Astrocyte (in vitro differentiated cells and primary cell): ENCODE measurements at places on chromosomes 11 and 22.

- DNase-seq, result no peak
Measured at GRCh38 chr11:12764187-12764914, 90.1 kb downstream of the TEAD1 start.

GRCh38 chr11:69648679-69649575 lies 8.0 kb downstream of the CCND1 start:
- DNase-seq, result no peak

- no peak for DNase-seq
Measured at GRCh38 chr22:48905206-48905975, 922.3 kb downstream of the BRD1 start.

- DNase-seq, result no peak
Measured at GRCh38 chr11:45142241-45143055, 4.0 kb upstream of the PRDM11 start.

GRCh38 chr22:31926969-31927368 lies 17.4 kb upstream of the YWHAH start:
- no peak for DNase-seq

DNA sequence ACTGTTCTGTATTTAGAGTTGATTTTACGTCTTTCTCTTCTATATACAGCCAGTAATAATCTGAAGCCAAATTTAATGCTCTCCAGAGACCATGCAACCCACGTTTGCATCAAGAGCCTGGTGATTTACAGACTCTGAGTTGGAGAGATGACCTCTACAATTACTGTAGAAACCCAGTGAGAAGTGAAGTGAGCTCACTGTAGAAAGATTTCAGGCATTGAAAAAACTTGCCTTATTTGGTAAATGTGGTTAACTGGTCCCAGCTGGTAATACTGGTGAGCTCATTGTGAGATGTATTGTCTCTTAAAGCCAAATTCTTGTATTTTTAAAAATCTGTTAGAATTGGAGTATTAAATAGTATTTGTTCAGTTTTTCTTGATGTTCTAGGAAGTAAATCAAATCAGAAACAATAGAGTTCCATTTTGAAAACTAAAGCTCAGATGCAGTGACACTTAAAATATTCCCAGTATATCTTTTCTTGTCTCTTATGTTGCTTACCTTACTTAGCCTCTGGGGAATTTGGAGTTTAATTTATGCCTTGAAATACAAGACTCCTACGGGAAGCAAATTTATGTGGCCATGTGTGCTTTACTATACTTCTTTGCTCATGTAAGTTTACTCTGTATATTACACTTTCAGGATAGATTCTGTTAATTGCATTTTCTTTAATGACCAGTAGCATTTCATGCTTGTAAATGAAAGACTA lies 189.9 kb downstream of the ARHGAP42 start:
- peak; percentile 98 for DNase-seq

DNA sequence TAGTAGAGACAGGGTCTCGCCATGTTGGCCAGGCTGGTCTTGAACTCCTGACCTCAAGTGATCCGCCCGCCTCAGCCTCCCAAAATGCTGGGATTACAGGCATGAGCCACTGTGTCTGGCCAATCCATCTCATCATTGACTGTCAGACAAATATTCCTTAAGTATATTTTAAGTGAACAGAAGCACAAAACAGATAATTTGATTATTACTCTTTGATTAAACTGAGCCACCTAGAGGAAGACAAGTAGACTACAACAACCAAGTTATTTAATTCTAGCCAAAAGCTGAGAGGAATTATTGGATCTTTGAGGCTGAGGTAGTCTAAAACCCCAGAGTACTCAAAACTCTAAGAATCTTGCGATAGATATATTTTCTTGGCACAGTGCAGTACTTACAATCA lies 1.2 kb downstream of the ACRV1 start:
- DNase-seq, result no peak

DNA sequence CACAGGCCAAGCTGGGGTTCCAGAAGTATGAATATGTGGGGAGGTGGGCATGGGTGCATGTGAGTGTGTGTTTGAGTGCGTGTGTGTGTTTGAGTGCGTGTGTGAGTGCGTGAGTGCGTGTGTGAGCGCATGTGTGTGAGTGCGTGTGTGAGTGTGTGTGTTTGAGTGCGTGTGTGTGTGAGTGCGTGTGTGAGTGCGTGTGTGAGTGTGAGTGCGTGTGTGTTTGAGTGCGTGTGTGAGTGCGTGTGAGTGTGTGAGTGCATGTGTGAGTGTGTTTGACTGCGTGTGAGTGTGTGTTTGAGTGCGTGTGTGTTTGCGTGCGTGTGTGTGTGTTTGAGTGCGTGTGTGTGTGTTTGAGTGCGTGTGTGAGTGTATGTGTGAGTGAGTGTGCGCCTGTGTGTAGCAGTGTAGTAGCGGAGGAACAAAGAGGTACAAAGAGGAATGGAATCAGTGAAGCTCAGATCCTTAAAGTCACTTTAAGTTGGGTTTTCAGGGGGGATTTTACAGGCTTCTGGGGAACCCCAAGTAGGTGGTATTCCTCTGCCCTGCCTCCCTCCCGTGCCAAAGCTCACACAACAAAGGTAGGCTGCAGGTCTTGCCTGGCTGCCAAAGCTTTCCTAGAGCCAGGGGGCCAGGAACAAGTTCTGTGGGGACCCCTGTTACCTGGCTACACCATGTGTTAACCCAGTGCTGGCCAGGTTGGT lies 137.1 kb downstream of the KIRREL3 start:
- DNase-seq, result no peak

DNA sequence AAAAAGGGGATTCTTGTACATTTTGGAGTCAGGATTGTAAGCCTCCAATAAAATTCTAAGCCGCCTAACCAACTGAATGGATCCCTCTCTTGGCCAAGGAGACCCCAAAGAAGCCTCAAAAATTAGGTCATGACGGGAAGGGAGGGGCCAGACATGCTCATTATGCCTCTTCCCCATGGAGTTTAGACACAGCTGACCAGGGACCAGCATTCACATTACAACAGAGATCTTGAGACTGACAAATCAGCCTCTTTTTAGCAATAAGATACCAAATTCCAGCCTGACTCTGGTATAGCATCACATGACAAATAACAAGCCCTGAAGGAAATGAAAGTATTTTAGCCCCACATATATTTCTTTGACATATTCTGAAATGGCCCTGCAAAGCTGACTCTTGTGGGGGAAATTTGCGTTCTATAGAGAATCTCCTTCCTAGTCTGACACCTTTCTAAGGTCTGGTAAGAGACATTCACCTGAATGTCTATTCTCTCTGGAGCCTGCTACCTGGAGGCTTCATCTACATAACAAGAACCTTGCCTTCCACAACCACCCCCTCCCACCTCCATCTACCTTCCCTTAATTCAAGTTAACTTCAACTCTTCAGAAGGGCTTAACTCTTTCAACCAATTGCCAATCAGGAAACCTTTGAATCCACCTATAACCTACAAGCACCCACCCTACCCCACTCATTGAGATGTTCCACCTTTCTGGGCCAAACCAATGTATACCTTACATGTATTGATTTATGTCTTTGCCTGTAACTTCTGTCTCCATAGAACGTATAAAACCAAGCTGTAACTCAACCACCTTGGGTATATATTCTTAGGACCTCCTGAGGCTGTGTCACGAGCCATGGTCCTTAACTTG lies 10.3 kb downstream of the GAL start:
- DNase-seq, result no peak

DNA sequence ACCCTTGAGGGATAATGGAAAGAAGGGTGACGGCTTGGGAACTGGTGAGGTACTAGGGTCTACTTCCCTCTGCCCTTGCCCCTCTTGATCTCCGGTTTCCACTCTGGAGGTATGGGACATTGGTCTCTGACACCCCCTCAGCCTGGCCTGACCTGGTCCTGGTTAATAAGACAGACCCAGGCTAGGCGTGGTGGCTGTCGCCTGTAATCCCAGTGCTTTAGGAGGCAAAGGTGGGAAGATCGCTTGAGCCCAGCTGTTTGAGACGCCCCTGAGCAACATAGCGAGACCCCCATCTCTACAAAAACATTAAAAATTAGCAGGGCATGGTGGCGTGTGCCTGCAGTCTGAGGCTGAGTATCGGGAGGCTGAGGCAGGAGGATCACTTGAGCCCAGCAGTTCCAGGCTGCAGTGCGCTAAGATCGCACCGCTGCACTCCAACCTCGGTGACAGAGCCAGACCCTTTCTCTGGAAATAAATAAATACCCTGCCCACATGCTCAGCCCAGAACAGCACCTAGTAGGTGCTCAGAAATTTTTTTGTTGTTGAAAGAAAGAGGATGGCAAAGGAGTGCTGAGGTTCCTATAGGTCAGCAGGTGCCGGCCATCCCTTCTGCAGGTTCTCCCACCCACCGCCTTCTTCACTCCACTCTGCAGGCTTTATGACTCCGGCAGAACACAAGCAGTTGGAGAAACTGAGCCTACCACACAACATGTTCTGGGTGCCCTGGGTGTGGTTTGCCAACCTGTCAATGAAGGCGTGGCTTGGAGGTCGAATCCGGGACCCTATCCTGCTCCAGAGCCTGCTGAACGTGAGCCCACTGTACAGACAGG lies 6.3 kb downstream of the BEST1 start:
- DNase-seq, result no peak

- no peak for DNase-seq
Measured at GRCh38 chr11:132158091-132158490, 787.7 kb downstream of the NTM start.

GRCh38 chr11:94325681-94326080 lies 21.3 kb downstream of the IZUMO1R start:
- DNase-seq, result no peak

DNA sequence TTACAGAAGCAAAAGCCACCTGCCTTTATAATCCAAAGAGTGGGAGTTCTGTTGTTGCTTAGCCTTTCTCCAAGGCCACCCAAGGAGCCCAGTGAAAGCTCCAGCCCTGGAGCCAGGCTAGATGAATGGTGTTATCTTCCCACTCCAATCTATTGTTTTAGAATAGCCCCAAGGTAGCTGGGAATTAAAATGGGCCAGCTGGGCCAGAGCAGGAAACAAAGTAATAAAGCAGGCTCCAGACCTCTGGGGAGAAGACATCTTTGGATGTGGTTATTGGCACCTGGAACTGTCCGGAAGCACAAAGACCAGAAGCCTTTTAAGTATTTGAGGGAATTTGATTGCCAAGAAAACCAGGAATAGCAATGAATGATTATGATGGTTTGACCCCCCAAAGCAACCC lies 8.8 kb downstream of the C11orf96 start:
- DNase-seq, result peak; percentile 54

DNA sequence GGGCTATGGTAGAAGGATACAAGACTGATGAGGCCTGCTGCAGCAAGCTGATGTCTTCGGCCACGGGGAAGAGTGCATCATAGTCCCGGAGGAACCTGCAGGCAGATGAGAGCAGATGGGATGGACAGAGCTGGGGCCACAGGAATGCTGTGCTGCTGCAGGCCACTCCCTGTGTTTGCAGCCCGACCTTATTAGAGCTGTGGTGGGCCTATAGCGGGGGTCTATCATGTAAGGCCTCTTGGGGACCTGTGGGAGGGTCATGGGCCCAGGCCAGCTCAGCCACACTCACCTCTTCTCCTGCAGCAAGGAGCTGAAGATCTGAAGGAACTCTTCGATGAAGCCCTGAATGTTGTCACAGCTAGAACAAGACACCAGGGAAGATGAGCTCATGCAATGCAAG lies 31.9 kb downstream of the ASCC2 start:
- DNase-seq, result no peak

- DNase-seq, result no peak
Measured at GRCh38 chr11:74002832-74003231, 6.1 kb downstream of the UCP3 start.

DNA sequence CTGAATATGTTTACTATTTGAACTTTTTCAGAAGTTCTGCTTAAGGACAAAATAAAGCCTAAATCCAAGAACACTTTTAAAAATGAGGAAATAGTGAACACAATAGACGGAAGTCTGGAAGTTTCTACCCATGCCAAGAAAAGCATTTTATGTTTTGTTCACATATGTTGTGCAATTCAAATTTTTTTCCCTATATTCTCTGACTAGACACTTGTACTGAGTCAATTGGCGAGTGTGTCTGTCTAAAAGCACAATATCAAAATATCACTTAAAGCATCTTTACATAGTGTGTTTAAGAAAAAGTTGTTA lies 29.2 kb downstream of the INCENP start:
- DNase-seq, result no peak

GRCh38 chr11:44426958-44427357 lies 117.0 kb upstream of the ALX4 start:
- DNase-seq, result no peak

DNA sequence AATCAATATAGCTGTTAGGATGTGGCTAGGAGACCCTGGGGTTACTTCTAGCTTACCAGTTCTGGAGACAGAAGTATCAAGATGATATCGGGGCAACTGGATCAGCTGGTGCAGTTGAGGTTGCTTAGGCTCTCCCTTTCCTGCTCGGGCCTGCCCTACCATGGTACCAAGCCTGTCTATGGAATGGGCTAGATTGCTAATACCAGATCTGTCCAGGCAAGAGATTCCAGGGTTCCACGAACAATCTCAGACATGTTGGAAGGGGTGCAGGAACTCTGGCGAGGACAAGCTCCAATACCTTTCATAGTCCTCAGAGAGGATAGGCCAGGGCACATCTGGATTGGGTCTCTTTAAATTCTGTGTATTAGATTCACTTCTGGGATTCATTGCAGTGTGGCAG lies 53.8 kb downstream of the ADM start:
- DNase-seq, result no peak

GRCh38 chr11:23284631-23285030 lies 424.4 kb upstream of the CCDC179 start:
- DNase-seq, result peak; percentile 50

- DNase-seq, result no peak
Measured at GRCh38 chr11:113072237-113072858, 111.1 kb downstream of the NCAM1 start.

DNA sequence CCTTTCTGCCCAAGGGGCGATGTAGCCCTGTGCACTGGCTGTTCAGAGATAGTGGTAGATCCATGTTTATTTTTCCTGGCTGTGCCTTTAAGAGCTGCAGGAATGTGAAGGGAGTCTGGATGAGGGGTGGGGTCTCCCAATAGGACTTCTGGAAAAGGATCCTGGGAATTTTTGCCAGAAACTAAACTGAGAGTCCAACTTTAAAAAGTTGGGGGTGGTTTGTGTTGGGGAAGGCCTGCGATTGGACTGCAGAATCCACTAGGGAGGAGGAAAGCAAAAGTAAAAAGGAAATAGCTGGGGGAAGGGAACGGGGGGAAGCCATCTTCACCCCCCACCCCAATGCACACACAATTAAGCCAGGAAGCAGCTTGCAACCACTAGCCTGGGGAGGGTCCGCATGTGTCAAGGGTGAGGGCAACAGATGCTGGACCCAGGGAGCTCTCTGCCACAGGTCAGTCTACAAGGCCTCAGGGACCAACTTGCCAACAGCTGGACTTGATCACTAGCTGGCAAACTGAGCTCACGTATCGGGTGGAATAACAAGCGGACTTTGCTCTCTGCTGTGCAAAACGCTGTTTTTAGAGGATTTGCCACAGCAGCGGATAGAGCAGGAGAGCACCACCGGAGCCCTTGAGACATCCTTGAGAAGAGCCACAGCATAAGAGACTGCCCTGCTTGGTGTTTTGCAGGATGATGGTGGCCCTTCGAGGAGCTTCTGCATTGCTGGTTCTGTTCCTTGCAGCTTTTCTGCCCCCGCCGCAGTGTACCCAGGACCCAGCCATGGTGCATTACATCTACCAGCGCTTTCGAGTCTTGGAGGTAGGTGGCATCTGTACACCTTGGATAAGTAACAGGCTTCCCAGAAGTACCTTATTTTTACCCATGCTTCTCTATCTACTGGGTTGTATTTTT lies at the start of gene OLFML1:
Gene OLFML1 (plus strand): TSS at position 321 of the 912 bp plus-strand sequence. CDS start 370 bp downstream, at position 691.
- no peak for DNase-seq

- DNase-seq, result no peak
Measured at GRCh38 chr11:83124636-83125424, 32.1 kb upstream of the PCF11 start.
